ENCODE measurements at places on chromosomes 5 and 9.

- peak; percentile 66 for DNase-seq
Observed at GRCh38 chr5:40680741-40681362, 1.1 kb downstream of the PTGER4 start.

DNA sequence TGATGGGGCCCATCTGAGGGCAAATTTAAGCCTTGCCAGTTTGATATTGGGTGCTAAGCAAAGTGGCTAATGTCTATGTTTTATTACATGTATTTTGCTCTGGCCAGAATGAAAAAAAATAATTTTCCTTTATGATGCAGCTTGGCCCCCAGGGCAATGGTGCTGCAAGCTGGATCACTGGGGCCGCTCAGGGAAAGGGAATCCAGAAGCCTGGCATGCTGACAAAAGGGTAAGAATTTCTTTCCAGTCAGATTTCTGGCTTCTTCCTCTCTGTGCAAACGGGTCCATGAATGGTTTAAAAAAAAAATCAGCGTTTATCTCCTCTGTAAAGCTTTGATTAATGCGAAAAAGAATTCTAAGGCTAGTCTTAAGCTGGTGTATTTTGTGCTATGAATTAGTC is 138.4 kb downstream of the MAPKAP1 start:
- DNase-seq = no peak

DNA sequence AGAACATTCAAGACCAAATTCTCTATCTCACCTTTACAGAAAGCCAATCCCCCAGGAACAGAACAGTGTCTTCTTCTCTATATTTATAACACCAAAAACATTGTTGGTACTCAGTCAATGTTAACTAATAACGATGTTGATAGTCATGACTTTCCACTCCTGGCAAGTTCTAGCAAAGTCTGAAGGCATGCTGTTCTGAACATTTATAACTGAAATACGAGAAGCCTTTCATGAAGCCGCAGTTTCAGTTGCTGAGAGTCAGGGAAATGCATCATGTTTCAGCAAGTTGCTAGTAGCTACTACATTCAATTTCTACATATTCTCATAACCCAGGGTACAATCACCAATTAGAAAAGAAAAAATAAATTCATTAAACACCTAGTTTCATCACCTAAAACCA is 301.4 kb downstream of the PDE4D start:
- DNase-seq = no peak

- no peak for DNase-seq
Observed at GRCh38 chr9:81621785-81622259, 67.5 kb downstream of the TLE1 start.

- no peak for DNase-seq
Observed at GRCh38 chr5:96664669-96665068, 2.5 kb downstream of the CAST start.

- DNase-seq = no peak
Observed at GRCh38 chr5:94347130-94347529, 271.3 kb downstream of the KIAA0825 start.

DNA sequence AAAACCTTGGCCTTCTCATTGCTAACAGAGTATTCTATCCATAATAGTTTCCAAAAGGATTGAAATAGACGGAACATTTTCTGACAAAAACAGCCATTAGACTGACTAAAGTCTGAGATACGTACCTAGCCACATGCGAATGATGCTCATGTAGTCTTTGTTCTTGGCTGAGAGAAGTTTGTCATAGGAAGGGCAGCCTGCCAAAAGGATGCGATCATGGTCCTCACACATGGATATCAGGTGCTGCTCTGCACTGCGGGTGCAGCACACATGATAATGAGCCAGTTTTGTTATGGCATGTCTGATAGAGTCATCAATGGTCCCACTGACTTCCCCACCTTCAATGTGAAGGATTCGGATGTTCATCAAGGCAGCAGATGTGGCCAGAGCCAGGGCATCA is 12.3 kb downstream of the GNE start:
- DNase-seq = no peak

GRCh38 chr5:110625376-110625999 is 101.0 kb downstream of the TMEM232 start:
- DNase-seq = no peak

DNA sequence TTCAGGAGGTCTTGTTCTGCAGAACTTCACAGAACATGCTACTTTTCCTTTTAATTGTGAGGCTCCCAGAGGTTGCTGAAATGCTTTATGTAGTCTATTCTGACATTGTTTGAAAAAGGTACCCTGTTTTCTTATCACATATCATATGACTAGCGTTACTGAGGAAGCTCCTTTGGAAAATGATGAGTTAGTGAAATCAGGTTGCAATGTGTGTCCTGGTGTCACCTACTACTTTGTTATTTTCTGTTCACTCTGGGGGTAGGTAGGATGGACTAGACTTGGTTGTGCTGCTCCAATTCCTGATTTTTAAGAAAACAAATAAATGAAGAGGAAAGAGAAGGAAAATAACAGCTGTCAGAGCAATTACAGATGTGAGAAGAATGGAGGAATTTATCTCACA is 93.7 kb downstream of the PAPPA start:
- no peak for DNase-seq

- no peak for DNase-seq
Observed at GRCh38 chr5:132628814-132629213, 29.2 kb upstream of the IL13 start.

- DNase-seq = no peak
Observed at GRCh38 chr5:39219437-39219836, at the start of gene FYB1. Gene FYB1 (minus strand): TSS chr5:39219563. CDS start chr5:39202960, 16,603 bp downstream.

GRCh38 chr9:91843093-91843492 is 106.9 kb downstream of the ROR2 start:
- DNase-seq = no peak

DNA sequence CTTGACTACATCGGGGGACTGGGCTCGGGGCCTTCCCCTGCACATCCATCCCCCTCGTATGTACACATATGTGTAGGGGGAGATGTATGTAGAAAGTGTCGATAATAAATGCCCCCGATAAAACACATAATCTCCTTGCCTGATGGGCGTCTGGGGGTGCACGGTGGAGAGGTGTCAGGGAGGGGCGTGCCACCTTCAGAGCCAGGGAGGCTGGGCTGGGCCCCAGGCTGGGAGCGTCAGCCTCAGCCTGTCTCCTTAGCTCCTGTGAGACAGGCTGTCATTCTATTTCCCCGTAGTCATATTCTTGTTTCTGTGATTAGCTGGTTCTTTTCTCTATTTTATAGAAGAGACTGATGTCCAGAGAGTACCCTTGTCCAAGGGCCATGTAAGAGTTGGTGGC is 4.7 kb upstream of the RXRA start:
- no peak for DNase-seq

GRCh38 chr5:134420343-134420742 is 8.7 kb upstream of the CDKN2AIPNL start:
- DNase-seq = no peak

DNA sequence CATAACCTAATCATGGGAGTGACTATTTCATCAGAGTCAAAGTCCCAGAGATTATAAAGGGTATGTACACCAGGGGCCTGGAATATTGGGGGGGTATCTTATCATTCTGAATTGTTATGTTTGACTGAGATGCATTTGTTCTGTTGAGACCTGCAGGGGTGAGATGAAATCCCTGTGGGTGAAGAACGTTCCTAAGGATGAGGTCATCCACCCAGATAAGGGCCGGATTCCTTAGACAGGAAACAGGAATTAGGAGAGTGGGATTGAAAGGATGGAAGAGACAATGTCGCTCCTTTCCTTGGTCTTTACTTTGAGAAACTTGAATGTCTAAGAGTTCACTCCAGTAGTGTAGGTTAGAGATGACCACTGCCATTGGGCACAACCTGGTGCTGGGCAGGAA is 54.7 kb downstream of the GAS1 start:
- DNase-seq = no peak

GRCh38 chr5:176533390-176533789 is 3.8 kb downstream of the RNF44 start:
- no peak for DNase-seq

GRCh38 chr5:135119481-135119880 is 85.5 kb upstream of the PITX1 start:
- DNase-seq = no peak

- no peak for DNase-seq
Observed at GRCh38 chr5:67462147-67462546, 265.5 kb upstream of the CD180 start.

- DNase-seq = no peak
Observed at GRCh38 chr9:129596541-129597331, 24.2 kb downstream of the C9orf50 start.

GRCh38 chr5:126464959-126465358 is 41.8 kb downstream of the GRAMD2B start:
- DNase-seq = no peak

- DNase-seq = no peak
Observed at GRCh38 chr9:96483733-96484390, 33.9 kb downstream of the HABP4 start.

- peak; percentile 52 for DNase-seq
Observed at GRCh38 chr9:129352146-129352865, 174.2 kb upstream of the IER5L start.

DNA sequence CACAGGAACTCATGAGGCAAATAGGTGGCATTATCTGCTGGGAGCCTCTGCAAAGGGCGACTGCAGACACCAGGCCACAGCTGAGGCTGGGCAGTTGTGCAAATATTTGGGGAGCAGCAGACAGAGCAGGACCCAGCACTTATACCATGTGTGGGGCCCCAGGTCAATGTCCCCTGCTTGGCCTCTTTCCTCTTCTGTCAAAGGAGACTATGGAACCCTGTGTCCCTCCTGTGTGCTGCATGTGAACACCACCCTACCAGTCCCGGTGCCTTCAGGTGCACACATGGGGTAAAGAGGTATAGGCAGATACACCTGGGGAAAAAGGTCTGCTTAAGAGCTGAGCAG is 50.8 kb downstream of the ROR2 start:
- DNase-seq = no peak

DNA sequence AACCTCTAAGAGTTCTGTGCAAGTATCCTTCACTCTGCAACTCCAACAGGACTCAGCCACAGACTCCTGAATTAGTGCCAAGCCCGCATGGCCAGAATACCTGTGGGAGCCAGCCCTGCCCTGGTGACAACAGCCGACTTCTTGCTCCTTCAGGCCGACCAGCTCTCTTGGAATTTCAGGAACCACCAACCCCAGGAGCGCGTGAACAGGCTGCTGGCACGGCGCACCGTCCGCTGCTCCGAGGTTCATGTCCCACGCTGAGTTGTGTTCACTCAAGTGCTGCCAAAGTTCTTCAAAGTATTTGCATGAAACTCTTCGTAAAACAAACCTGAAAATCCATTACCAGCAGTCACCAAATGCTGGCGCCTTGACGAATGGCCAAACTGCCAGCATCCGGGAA is 232.8 kb downstream of the NR2F1-AS1 start:
- no peak for DNase-seq

DNA sequence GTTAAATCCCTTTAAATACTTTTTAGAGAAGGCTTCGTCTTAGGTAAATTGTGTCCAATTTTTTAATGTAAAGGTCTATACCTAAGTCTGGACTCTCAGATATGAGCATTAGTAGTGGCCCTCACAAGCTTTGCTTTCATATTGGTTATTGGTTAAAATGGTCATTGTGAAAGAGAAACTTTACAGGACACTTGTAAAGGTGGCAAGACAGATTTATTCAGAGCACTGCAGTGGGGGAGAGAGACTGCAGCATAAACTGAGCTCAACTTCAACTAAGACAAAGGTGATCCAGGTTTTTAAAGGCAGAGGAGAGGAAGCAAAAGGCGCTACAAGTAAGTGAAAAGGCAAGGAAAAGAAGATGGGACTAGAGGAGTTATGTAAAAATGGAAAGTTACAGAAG is 157.7 kb downstream of the PARP8 start:
- DNase-seq = no peak

DNA sequence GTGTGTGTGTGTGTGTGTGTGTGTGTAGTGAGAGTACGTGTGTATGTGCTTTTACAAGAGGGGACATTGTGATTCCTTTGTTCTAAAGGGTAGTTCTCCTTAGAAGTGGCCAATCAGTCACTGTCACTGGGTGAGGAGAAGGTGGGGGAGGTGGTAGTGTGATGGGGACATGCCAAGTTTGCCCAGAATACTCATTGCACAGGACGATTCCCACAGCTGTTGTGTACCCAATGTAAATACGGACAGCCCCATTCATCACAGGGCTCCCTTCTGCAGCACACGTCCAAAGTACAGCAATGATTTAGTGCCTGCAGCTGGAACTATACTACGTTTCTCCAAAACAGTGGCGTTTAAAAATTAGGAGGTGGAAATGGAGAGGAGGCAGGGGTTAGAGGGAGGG is 287.8 kb downstream of the TLR4 start:
- no peak for DNase-seq

GRCh38 chr5:173328844-173329490 is 753 bp upstream of the STC2 start:
- peak; percentile 59 for DNase-seq

DNA sequence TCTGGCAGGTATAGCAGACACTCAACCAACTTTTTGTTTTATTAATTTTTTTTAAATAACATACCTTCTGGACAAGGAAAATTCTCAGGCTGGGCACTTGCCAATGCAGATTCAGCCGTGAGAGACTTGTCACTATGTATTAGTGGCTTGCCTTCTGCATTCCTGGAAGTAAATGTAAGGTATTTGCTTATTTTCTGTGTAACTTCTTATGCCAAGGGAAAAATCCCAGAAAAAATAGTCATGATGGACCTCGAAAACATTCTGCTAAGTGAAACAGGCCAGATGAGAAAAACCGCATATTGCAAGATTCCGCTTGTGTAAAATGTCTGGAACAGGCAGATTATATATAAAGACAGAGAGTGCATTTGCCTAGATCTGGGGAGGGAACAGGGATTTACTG is 260.3 kb upstream of the DAPK1 start:
- no peak for DNase-seq

- DNase-seq = peak; percentile 98
Observed at GRCh38 chr9:33415501-33416038, 13.2 kb upstream of the AQP7 start.

DNA sequence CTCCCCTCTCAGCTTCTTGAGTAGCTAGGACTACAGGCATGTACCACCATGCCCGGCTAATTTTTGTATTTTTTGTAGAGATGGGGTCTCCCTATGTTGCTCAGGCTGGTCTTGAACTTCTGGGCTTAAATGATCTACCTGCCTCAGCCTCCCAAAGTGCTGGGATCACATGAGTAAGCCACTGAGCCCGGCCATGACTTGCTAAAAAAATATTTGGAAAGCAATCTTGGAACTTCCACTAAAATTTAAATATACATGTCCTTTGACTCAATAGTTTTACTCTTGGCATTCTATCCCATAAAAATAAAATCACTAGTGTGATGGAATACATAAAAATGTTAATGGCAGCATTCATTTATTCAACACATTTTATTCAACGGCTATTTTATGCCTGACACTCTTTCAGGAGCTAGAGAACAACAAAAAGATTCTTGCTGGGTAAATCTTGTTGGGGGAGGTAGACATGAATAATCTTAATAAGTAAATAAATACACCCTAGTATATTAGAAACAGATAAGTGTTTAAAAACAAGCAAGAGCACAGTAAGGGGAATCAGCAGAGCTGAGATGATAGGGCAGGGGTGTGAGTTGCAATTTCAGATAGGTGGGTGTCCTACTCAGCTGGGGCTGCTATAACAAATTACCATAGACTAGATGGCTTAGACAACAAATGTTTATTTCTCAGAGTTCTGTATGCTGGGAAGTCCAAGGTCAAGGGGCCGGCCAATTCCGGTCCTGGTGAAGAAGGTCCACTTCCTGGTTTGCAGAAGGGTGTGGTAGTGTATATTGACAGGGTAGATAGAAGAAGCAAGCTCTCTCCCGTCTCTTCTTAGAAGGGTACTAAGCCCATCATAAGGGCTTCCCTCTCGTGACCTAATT is 50.7 kb downstream of the KCNV2 start:
- DNase-seq = no peak

GRCh38 chr9:74317235-74317634 is 179.9 kb upstream of the RORB start:
- no peak for DNase-seq
